ENCODE measurements at places on chromosomes 7 and 10. TPM values are rescaled to one million over a fixed set of nuclear protein-coding genes. Genes with fewer than 3 reads are reported as not detected.

GRCh38 chr10:93695740-93696139, 6.7 kb downstream of the FRA10AC1 start:
- no peaks in the 10 kb centered on the region for H3K27me3 ChIP-seq
- H3K36me3 ChIP-seq: no peaks in the 10 kb centered on the region
- DNase-seq: no peak
- H3K27ac ChIP-seq: no peak overlapping the region
- no peak overlapping the region for H3K4me3 ChIP-seq

DNA sequence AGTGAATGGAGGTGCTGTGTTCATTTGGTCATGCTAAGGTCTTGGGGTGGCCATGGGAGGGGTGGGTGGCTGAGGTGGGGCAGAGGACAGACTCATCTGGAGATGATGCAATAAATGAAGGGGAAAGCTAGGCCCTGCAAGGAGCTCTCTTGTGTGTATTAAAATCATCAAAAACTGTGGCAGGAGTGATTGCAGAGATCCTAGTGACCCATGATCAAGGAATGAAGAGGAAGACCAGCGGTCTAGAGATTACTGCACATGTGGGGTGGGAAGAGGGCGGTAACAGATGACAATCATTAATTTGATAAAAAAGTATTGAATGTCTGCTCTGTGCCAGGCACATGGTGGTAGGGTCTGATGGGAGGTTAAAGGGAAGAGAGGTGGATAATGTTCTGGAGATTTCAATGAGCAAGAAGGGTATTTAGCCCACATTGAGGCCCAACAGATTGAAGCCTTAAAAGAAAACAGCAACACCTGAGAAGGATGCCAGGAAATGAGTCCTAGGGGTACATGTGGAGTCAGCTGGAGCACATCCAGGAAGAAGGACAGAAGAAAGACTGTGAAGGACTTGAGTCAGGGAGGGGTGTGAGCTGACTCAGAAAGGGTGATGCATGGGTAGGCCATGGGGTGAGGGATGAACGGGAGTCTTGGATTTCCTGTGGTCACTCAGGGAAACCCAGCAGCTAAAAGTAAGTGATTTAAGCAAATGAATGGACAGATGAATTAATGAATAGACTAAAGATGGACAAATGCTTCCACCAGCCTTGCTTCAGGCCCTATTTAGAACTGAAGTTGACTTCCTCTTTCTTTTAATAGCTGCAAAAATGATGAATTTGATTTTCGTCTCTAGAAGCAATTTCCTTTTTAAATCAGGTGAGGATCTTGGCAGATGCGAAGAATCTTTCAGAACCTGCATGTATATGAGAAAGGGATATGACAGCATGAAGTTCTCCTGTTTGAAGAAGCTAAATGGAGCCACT, 83.1 kb upstream of the IGFBP3 start:
- H3K27ac ChIP-seq: no peak overlapping the region
- H3K36me3 ChIP-seq: no peaks in the 10 kb centered on the region
- DNase-seq: no peak
- no peaks in the 10 kb centered on the region for H3K4me1 ChIP-seq
- no peak overlapping the region for H3K4me3 ChIP-seq

DNA sequence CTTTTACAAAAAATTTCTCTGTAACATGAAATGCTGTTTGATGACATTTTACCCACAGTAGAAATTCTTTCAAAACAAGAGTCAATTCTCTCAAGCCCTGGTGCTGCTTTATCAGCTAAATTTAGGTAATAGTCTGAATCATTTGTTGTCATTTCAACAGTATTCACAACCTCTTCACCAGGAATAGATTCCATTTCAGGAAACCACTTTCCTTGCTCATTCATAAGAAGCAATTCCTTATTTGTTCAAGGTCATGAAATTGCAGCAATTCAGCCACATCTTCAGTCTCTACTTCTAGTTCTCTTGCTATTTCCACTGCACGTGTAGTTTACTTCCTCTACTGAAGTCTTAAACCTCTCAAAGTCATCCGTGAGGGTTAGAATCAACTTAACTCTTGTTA, 14.1 kb downstream of the STAG3 start:
- no peaks in the 10 kb centered on the region for H3K4me1 ChIP-seq
- no peak overlapping the region for H3K27ac ChIP-seq
- no peak overlapping the region for H3K4me3 ChIP-seq
- H3K27me3 ChIP-seq: no peaks in the 10 kb centered on the region

- H3K36me3 ChIP-seq: no peaks in the 10 kb centered on the region
- H3K4me3 ChIP-seq: no peak overlapping the region
- no peak for DNase-seq
- H3K27me3 ChIP-seq: no peaks in the 10 kb centered on the region
Measured at GRCh38 chr7:106616708-106617051, 44.3 kb downstream of the CCDC71L start.

- DNase-seq: no peak
- H3K4me1 ChIP-seq: no peaks in the 10 kb centered on the region
- H3K36me3 ChIP-seq: no peaks in the 10 kb centered on the region
- H3K4me3 ChIP-seq: no peak within 1 kb of the TSS
Measured at GRCh38 chr10:17951868-17952371, at the start of gene SLC39A12. TSS of gene SLC39A12 (plus strand) at chr10:17951918. CDS start at chr10:17953277, 1,359 bp downstream.

- no peak overlapping the region for H3K4me3 ChIP-seq
- no peaks in the 10 kb centered on the region for H3K36me3 ChIP-seq
- H3K27ac ChIP-seq: no peak overlapping the region
- no peak for DNase-seq
Measured at GRCh38 chr10:21479570-21480315, 45.7 kb downstream of the SKIDA1 start.

DNA sequence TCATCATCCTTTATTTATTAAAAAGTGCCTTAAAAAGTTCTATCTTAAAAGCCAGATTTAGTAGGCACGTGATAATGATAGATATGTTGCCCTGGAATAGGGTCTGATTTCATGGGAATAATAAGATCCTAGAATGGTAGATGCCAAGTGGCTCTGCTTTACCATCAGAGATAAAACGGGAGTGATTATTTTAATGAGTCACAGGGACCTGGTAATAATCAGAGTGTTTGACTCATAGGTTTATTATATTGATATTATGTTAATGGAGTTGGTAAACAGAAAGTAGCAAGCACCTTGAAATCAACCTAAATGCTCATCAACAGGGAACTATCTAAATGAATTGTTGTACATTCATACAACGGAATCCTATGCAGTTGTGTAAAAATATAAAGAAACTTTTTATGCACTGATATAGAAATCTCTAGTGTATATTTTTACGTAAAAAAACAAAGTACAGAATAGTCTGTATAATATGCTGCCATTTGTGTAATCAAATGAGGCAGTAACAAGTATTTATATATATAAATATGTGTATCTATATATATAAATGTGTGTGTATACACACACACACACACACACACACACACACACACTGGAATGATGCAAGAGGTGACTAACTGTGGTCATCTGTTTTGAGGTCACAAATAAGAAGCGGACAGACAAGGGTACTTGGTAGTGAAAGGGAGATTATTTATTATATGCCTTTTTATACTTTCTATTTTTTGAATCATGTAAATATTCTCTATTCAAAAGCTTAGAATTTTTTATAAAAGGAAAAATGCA, 78.6 kb upstream of the DYNC1I1 start:
- H3K4me3 ChIP-seq: no peak overlapping the region
- no peaks in the 10 kb centered on the region for H3K27me3 ChIP-seq
- no peaks in the 10 kb centered on the region for H3K4me1 ChIP-seq

- H3K4me1 ChIP-seq: no peaks in the 10 kb centered on the region
- H3K27me3 ChIP-seq: no peaks in the 10 kb centered on the region
- H3K27ac ChIP-seq: no peak overlapping the region
- no peak overlapping the region for H3K4me3 ChIP-seq
Measured at GRCh38 chr7:158279539-158280447, 307.8 kb downstream of the PTPRN2 start.

DNA sequence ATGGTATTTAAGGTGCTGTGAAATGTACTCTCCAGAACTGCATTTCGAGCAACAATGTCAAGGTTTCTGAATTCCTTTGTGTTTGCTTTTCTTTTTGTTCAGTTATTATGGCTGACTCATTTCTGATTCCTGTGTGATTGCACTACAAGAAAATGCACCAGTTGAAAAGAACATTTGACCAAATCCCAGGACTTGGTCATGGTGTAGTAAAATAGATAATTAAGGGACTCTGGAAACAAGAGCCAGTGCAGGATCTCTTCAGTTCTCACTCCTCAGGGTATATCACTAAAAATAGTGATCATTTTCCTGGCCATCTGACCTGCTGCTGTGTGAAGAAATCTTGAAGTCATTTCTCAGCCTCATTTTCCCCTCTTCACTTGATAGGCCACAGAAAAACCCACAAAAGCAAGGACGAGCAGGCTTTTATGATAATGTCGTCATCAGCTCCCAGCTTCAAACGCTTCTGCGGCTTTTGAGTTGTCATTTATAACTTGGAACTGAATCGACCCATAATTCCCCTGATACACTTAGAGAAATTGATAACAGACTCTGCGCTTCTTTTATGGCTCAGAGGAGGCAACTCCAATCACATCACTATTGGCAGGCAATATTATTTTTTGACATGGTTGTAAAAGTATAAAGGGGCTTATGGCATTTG, 274.7 kb downstream of the HDAC9 start:
- no peak for DNase-seq
- no peaks in the 10 kb centered on the region for H3K27me3 ChIP-seq
- no peak overlapping the region for H3K4me3 ChIP-seq
- no peak overlapping the region for H3K27ac ChIP-seq

GRCh38 chr10:36888925-36889573, 236.3 kb upstream of the ANKRD30A start:
- H3K36me3 ChIP-seq: no peaks in the 10 kb centered on the region
- DNase-seq: no peak
- H3K4me3 ChIP-seq: no peak overlapping the region
- no peaks in the 10 kb centered on the region for H3K27me3 ChIP-seq
- no peaks in the 10 kb centered on the region for H3K4me1 ChIP-seq

GRCh38 chr7:71414490-71414889, 282.5 kb downstream of the GALNT17 start:
- no peaks in the 10 kb centered on the region for H3K36me3 ChIP-seq
- no peak overlapping the region for H3K27ac ChIP-seq
- peak; percentile 29 for DNase-seq
- H3K4me3 ChIP-seq: no peak overlapping the region
- no peaks in the 10 kb centered on the region for H3K27me3 ChIP-seq
- H3K4me1 ChIP-seq: no peaks in the 10 kb centered on the region

GRCh38 chr10:43653746-43654145, 5.1 kb upstream of the ZNF32 start:
- no peak for DNase-seq

GRCh38 chr10:78746155-78746763, 322.5 kb upstream of the ZMIZ1 start:
- no peak for DNase-seq
- peaks cover 49% of the 10 kb centered on the region for H3K4me1 ChIP-seq
- no peak overlapping the region for H3K4me3 ChIP-seq
- H3K36me3 ChIP-seq: no peaks in the 10 kb centered on the region
- H3K27ac ChIP-seq: peak overlapping the region; percentile 85
- no peaks in the 10 kb centered on the region for H3K27me3 ChIP-seq

DNA sequence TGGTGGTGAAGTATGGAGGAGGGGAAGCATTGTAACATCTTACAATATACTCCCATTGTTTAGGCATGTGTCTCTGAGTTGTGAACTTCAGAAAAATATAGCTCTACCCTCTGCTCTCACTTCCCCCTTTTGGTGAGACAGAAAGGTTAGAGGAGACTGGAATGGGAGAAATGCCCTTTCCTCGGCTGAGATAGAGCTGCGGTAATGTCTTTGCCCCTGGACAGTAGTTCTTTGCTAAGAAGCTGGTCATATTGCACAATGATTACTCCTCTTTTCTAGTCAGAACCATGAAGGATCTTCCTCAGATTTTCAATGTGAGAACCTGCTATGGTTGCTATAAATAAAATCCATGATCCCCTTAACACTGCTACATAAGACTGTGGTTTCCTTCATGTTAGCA, 171.0 kb downstream of the SEM1 start:
- H3K27me3 ChIP-seq: no peaks in the 10 kb centered on the region
- H3K4me3 ChIP-seq: no peak overlapping the region
- no peak overlapping the region for H3K27ac ChIP-seq
- H3K36me3 ChIP-seq: no peaks in the 10 kb centered on the region
- no peak for DNase-seq

GRCh38 chr7:144019457-144019856, 19.3 kb downstream of the OR6B1 start:
- DNase-seq: no peak
- no peak overlapping the region for H3K4me3 ChIP-seq
- no peaks in the 10 kb centered on the region for H3K36me3 ChIP-seq

DNA sequence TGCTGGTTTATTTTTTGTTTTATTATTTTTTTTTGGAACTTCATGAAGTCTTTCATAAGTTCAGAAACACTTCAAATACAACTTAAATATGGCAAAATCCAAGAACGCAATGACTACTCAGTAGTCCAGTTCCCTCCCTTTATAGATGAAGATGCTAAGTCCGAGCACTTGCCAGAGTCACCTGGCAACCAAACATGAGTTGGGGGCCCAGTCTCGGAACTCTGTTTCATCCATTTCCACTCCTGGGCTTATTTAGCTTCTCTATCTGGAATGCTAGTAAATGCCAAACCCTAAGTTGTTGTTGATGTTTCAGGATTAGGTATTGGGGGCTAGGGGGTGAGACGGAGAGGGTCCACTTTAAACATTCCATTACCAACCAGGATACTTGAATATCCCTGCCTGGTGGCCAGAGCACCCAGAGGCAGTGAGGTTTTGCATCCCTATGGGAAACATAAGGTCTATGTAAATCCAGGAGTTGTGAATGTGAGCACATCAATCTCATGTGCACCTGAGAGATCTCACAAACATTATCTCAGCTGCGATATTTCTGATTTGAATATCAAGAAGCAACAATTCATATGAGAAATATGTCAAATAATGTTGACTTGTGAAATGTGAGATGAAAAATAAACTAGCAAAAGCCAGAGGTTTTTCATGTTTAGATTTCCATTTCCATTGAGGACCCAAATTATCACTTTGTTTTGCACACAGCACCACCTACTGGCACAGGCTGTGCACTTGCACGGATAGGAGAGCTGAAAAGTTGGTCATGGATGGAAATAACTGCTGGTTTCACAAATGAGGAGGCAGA, 129.3 kb downstream of the PKD1L1 start:
- no peaks in the 10 kb centered on the region for H3K36me3 ChIP-seq
- no peaks in the 10 kb centered on the region for H3K27me3 ChIP-seq
- no peak overlapping the region for H3K4me3 ChIP-seq
- no peaks in the 10 kb centered on the region for H3K4me1 ChIP-seq
- peak; percentile 48 for DNase-seq

- no peaks in the 10 kb centered on the region for H3K27me3 ChIP-seq
- peak; percentile 36 for DNase-seq
- H3K4me1 ChIP-seq: no peaks in the 10 kb centered on the region
- H3K4me3 ChIP-seq: no peak overlapping the region
Measured at GRCh38 chr10:43235070-43235900, 31.6 kb downstream of the RASGEF1A start.

The TMEM26 gene
- total RNA-seq: 0.37 TPM

The TIMM23 gene
- 12.9 TPM for total RNA-seq

The SPDYE5 gene
- total RNA-seq: not detected

The CDK5 gene
- total RNA-seq: 3.7 TPM

The TYSND1 gene
- 7.6 TPM for total RNA-seq

The EBLN1 gene
- total RNA-seq: not detected

The POLR2J2 gene
- total RNA-seq: 1.4 TPM

The PPP1R9A gene
- total RNA-seq: 15.5 TPM

The TAS2R3 gene
- 1.3 TPM for total RNA-seq

The AKR1C4 gene
- 0.25 TPM for total RNA-seq

Measured in pancreas (tissue), 10 donors.